ENCODE measurements at places on chromosomes 1 and 21.

- no peak for DNase-seq
Measured at GRCh38 chr1:180494370-180494769, 8.0 kb downstream of the ACBD6 start.

GRCh38 chr1:88175631-88176226 lies 508.3 kb upstream of the PKN2 start:
- no peak for DNase-seq

DNA sequence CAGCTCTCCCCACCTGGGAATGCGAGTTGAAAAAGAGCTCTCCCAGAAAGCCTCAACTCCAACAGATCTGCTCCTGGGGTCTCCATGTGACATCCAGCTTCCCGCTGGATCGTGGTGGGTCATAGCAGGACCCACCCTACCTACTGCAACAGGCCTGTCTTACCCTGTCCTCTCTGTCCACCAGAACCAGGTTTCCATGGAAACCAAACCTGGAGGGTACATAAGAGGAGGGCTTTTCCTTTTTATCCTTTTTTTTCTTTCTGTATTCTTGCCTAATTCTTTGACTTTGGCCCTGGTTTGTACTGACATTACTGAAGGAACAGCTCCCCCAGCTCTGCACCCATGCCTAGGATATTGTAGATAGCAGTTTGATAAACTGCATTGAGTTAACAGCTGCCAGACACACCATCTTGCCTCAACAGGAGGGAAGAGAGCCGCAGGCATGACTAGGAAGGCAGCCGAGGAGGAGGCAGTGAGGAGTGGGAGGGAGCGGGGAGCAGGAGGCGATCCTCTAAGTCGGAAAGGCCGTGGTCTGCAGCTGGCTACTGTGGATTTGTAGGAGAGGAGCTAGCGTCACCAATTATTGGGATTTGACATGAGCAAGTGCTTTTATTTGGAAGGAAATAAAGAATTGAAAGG lies 9.7 kb upstream of the FMOD start:
- no peak for DNase-seq

- no peak for DNase-seq
Measured at GRCh38 chr1:46532095-46532494, 19.4 kb downstream of the KNCN start.

All from activated CD4-positive, alpha-beta T cell treated with anti-CD3 and anti-CD28 coated beads, Interleukin-2, amount 50 U/mL, for 4 hours (primary cell).